ENCODE measurements at places on chromosomes 1 and 21. TPM values are rescaled to one million over a fixed set of nuclear protein-coding genes. Genes with fewer than 3 reads are reported as not detected.

GRCh38 chr1:8510041-8510823 is 192.3 kb downstream of the SLC45A1 start:
- DNase-seq: no peak

DNA sequence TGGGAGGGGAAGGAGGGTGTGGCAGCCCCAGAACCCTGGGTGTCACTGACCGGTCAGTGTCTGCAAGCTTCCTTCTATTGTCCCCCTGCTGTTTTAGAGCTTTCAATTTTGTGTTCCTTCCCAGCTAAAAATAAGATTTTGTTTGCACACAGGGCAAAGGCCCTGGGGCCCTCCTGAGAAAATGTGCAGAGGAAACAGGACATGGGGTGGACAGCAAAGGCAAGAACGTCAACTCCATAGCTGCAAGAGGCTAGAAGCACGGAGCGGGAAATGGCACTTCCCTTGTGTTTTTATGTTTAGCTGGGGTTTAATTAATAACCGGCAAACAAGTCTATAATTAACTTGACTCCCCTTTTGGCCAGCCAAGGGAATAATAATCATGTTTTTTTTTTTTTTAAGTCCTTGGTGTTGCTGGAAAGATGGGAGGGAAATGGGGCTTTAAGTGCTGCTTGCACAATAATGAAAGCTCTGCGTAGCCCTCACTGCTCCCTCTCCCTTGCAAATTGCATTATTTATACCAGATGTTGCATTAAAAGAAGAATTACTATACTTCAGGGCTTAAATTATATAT is 261.4 kb upstream of the USP24 start:
- DNase-seq: no peak

OR2T29 gene
- not detected for total RNA-seq

DNA sequence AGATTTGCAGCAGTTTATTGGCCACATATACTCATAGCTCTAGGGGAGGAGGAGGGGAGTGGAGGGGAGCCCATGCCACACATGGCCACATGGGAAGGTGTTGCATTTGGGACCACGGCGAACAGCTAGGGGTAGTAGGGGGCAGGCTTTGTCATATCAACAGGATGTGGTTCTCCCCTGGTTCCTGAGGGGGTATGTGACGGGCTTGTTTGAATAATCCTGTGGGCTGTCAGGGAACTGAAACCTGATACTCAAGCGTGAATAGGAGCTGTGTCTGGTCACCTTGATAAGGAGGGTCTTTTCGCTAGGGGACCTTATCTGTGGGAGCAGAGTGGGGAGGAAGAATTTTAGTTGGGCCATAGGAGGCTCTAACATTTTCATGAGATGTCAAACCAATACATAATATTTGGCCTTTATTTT is 264.7 kb downstream of the CTH start:
- no peak for DNase-seq

SLC5A9 gene
- total RNA-seq: not detected

DNA sequence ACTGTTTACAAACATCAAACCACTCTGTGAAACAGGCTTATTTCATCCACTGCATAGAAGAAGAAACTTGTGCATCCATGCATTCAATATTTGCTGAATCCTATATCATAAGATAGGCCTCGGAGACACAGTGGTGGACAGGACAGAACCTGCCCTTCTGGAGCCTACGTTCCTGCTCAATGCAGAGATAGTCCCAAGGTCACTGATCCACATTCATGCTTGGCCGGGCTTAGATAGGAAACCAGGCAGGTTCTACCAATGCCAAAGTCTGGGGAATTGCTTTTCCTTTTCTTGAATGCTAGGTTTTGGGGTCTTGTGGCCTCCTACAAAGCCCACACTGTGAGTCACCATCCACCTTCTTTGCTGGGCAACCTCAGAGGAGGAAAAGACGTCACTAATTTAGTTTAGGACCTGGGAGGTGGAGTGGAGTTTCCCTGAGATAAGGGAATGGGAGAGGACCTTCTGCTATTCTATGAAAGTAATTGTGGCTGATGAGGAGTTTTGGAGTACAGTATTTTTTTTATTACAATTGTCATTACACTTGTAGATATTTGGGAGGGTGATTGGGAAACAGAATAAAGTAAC is 99.7 kb upstream of the CD34 start:
- DNase-seq: no peak

LAMC1 gene
- total RNA-seq: 168 TPM

- DNase-seq: no peak
Measured at GRCh38 chr1:116684575-116684974, 17.0 kb upstream of the IGSF3 start.

GRCh38 chr1:33297911-33298622 is 22.8 kb downstream of the A3GALT2 start:
- DNase-seq: no peak

LIN28A gene
- not detected for total RNA-seq

DNA sequence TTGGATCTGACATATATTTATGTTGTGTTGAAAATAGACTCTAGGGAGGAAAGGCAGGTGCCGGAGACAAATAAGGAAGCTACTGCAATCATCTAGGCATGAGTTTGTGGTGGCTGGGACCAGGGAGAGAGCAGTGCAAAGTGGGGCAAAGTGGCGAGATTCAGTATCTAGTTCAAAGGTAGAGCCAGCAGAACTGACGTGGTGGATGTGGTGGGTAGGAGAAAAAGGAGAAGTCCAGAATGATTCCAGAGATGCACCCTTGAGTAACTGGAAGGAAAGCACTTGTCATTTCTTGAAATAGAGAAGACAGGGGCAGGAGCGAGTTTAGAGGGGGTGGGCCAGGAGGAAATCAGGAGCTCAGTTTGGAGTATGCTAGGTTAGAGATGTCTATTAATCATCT is 275.2 kb downstream of the KAZN start:
- no peak for DNase-seq

NDUFS5 gene
- total RNA-seq: 186 TPM

- DNase-seq: no peak
Measured at GRCh38 chr1:10185759-10186158, 24.6 kb upstream of the KIF1B start.

DNA sequence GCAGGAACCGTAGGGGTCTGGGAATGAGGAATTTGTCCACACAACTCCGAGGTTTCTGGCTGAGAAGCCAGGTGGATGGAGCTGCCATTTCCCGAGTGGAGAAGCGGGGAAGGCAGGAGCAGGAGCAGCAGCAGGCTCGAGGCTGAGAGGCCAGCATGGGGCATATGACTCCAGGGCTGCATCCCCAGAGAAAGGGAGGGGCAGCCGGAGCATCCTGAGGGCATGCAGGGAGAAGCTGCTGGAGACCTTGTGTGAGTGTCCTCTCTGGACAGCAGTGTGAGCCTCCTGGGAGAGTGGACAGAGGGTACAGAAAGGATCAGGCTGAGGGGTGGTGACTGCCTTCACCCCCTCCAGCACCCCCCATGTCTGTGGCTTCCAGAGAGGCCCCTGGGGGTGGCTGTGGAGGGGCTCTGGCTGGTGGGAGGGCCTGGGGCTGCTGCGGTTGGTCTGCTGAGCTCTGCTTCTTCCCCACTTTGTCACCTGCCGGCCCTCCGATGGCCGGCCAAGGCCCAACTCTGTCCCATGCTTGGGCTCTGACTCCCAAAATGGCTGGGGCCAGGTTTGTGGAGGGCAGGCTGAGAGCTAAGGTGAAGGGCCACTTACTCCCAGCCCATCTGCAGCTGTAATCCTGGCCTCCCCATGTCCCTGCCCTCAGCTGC is 633.1 kb downstream of the MATN1 start:
- DNase-seq: no peak

DNA sequence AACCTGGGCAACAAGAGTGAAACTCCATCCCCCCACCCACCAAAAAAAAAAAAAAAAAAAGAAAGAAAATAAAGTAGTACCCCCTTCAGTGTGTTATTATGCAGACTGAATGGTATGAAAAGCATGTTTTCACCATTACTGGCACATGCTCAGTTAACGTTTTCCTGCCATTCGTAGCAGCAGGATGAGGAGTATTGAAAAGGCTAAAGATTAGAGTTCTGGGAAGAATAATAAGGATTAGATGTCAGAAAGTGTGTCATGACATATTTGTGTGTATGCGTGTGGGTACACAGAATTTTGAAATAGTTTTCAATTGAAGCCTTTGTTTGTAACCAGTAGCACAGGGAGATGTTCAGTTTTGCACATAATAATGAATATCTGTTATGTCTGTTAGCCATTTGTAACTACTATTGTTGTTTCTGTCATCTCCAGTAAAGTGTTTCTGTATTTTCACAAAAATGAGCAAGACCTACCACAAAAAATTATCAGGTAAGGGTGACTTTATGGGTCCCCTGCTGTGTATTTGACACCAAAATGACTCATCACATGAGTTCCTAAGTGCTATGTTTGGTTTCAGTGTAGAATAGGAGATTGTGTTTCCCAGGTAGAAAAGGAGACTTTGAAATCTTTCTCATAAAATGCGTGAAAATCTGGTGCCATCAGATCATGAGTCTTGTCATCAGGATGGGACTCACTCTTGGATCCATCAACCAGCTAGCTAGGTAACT is 358.9 kb downstream of the DISC1 start:
- DNase-seq: no peak

ERI3 gene
- 78.5 TPM for total RNA-seq

GRCh38 chr1:33519240-33519884 is 46.9 kb downstream of the ZSCAN20 start:
- DNase-seq: no peak

CNR2 gene
- not detected for total RNA-seq

DNA sequence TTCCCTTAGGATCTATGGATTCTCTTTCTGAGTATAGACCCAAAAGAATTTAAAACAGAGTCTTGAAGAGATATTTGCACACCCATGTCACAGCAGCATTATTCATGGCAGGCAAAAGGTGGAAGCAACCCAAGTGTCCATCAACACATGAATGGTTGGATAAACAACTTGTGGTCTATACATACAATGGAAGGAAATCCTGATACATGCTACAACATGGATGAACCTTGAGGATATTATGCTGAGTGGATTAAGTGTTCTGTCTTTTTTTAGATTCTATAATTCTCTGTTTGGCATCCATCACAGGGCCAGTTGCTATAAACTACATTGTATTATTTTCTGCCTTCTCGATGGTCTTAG is 39.8 kb downstream of the PTPN14 start:
- no peak for DNase-seq

MACF1 gene
- 282 TPM for total RNA-seq

DNA sequence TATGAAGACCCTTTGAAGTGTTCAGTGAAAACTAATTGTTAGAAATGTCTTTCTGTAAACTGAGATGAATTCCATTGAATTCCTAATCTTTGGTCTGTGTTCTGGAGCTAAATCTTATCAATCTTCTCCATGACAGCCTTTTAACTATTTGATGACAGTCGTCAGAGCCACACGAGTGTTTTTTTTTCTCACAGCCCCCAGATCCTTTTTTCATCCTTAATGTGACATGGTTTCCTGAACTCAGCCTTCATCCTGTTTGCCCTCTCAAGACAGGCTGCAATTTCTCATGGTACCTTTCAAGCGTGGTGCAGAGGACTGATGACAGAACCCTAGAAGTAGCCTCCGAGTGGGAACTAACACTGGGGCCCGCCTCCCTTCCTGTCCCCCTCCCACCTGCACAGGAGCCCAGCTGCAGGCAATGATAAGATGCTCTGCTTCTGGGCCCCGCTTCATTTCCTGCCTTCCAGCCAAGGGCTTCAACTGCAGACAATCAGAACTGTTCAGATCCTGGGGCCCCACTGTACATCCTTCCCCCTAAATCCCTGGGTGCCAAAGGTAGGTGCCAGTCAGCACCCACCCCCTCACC is 114.6 kb upstream of the VAV3 start:
- no peak for DNase-seq

DNA sequence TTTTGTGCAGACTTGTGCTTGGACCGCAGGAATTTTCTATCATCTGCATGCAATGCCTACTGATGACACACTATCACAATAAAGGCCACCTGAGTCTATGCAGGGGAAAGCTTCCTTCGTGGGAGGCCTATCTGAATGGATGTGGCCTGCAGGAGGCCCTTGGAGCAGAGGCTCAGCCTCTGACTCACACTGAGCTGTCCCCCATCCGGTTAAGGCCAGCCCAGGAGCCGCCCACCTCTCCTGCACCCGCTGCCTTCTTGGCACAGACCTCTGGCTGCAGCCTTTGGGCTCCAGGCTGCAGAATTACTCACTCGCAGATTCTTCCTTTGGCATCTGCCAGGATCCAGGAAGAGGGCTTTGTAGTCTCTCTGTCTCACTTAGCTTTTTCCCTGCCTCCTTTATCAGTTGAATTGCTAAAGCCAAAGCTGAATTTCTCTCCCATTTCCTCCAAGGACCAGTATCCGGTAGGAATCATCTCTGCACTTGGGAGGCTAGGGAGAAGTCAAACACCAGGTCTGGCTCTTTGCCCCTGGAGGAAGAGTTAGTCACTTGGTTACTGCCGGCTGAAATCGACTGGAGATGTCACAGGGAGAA is 65.1 kb upstream of the JUN start:
- DNase-seq: no peak

SHE gene
- total RNA-seq: 0.47 TPM

DNA sequence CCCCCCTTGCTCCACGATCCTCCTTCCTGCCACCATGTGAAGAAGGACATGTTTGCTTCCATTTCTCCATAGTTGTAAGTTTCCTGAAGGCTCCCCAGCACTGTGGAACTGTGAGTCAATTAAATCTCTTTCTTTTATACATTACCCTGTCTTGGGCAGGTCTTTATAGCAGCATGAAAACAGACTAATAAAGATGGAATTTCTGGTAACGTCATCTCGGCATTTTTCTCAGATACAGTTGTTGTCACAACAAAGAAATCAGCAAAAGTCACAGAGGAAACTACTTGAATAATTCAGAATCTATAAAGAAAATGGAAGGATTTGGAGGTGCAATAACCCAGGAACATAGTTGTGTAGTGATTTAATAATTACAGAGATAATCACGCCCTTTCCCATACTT is 4.4 kb downstream of the APCS start:
- DNase-seq: no peak

PYHIN1 gene
- total RNA-seq: not detected

DNA sequence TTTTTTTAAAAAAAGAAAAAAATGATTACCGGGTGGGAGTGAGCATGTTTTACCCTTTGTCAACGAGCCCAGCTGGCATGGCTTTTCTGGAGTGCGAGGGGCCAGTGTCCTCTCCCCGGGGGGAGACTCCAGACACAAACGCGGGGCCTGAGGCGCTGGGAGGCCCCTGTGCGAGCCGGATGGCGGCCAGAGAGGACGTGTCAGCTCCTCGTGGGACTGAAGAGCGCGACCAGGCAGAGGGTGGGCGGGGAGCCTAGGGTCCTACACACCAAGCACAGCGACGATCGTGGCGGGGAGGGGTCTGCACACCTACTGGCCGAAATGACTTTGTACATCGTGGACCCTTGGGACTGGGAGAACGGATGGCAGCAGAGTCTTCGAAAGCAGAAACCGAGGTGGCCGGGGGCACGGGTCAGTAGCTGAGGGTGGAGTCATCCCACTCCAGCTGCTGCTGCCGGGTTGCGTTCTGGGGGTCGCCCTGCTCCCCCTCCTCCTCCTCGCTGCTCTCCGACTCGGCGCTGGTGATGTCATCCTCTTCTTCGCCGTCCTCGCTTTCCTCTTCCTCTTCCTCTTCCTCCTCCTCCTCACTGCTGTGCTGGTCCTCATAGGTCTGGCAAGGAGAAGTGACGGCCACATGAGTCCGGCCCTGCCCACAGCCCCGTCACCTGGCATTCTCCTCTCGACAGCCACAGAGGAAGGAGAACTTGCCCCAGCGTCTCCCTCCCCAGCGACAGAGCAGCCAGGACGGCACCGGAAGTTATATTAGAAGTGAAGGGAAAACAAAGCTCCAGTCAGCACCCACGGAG is 78.8 kb downstream of the PIK3CD start:
- DNase-seq: no peak

Data from mesothelial cell of epicardium (in vitro differentiated cells).